ENCODE measurements at places on chromosomes 11 and 22. TPM values are rescaled to one million over a fixed set of nuclear protein-coding genes. Genes with fewer than 3 reads are reported as not detected.

OR6A2 gene
- total RNA-seq: 0.19 TPM

GLYAT gene
- total RNA-seq: not detected

MRGPRF gene
- 0.24 TPM for total RNA-seq

C11orf42 gene
- total RNA-seq: not detected

OR52I1 gene
- total RNA-seq: not detected

TMEM45B gene
- 0.35 TPM for total RNA-seq

CNIH2 gene
- not detected for total RNA-seq

C11orf91 gene
- 2.0 TPM for total RNA-seq

CENPM gene
- total RNA-seq: 10.2 TPM

CCDC73 gene
- total RNA-seq: not detected

RRAS2 gene
- 103 TPM for total RNA-seq

CBLIF gene
- not detected for total RNA-seq

OPCML gene
- total RNA-seq: 0.19 TPM

GRCh38 chr11:62001450-62002191 is 34.2 kb upstream of the FTH1 start:
- DNase-seq: no peak

DNA sequence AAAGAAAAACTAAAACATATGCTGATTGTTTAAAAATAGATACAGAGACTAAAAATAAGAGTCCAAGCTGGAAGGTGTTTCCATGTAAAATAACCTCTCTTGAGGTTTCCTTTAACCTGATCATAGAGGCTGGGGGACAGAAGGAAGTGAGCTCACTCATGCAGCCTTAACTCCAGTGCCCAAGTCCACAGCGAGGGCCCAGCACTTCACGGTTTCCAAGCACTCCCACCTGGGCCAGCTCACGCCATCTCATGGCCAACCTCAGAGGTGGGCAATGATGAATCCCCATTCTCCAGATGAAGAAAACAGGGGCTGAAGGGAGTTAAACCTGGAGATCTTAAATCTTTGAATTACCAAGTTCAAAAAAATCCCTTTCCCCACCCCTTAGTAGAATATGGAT is 14.9 kb upstream of the TFIP11 start:
- DNase-seq: no peak

DNA sequence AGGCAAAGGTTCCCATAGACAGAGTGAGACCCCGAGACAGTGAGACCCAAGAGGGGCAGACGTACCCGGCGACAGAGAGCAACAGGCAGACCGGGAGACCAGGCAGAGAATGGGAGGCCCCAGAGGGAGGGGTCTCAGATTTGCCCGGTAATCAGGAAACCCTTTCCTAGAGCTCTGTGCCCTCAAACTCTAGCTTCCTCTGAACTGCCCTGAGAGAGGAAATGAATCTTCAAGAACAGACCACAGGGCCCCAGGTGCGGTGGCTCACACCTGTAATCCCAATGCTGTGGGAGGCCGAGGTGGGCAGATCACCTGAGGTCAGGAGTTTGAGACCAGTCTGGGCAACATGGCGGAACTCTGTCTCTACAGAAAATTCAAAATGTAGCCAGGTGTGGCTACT is 47.7 kb downstream of the RPUSD4 start:
- no peak for DNase-seq

GRCh38 chr11:131423688-131424087 is 53.3 kb downstream of the NTM start:
- DNase-seq: no peak

- DNase-seq: no peak
These were observed 4.2 kb downstream of the SLC25A1 start for GRCh38 chr22:19174106-19175025.

DNA sequence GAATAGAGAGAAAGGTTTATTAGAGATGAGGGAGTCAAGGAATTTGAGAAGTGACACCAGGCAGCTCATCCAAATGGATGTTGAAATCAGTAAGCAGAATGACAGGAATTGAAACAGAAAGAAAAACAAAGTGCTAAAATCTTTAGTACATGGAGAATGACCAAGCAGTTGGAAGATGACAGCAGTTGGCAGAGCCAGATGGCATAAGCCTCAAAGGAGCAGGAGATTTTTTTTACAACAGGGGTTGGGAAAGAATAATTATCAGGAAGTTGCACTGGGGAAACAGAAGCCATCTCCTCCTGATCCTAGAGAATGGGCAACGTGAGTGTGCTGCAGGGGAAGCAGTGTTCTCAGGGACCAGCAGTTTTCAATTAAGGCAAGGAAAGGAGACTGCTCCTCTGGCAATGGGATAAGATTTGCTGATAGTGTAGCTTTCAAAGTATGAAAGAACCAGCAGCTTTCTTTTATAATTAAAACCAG is 28.9 kb downstream of the RAB39A start:
- no peak for DNase-seq

DNA sequence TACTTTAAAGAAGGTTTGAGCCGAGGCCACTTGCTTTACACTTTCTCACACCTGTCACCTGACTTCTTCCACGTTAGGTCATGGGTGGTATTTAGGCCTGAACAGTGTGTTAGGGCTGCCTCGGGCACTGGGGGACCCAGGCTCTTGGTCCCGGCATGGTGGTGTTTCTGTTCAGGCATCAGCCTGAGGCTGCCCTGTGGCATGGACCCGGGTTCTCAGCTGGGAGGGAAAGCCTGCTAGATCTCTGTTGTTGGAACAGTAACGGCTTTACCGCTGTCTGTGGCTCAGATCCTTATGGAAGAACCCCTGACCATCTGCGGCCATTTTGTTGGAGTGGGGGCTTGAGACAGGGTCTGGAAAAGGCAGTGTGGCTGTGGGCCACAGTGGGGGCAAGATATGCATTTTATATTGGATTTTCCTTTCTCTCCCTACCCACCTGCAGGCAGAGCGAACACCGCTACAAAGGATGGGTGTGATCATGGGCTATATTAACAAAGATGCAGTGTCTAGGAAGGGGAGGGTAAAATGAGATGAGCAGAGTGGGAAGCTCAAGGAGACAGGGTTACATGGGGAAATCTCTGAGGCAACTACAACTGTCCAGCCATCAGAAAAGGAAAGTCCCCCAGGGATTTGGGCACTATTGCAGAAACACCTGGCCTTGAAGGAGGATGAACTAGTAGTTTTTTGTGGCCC is 1.6 kb upstream of the KCNJ11 start:
- DNase-seq: no peak

DNA sequence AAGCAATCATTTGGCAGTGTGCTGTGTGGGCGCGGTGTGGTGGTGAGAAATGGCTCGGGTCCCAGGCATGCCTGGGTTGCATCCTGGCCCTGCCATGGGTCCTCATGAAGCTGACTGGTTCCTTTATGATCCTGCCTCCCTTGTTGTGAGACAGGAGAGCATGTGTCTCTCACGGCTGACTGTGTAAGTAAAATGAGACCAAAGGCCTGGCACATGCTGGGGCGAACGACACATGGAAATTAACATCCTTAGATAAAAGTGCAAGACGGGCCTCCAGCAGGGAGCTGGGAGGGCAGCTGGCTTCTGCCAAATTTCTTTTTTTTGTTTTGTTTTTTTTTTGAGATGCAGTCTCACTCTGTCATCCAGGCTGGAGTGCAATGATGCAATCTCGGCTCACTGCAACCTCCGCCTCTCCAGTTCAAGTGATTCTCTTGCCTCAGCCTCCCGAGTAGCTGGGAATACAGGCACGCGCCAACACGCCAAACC is 9.4 kb upstream of the FBLN1 start:
- no peak for DNase-seq

- no peak for DNase-seq
These were observed 438 bp downstream of the ZW10 start for GRCh38 chr11:113773092-113773415.

DNA sequence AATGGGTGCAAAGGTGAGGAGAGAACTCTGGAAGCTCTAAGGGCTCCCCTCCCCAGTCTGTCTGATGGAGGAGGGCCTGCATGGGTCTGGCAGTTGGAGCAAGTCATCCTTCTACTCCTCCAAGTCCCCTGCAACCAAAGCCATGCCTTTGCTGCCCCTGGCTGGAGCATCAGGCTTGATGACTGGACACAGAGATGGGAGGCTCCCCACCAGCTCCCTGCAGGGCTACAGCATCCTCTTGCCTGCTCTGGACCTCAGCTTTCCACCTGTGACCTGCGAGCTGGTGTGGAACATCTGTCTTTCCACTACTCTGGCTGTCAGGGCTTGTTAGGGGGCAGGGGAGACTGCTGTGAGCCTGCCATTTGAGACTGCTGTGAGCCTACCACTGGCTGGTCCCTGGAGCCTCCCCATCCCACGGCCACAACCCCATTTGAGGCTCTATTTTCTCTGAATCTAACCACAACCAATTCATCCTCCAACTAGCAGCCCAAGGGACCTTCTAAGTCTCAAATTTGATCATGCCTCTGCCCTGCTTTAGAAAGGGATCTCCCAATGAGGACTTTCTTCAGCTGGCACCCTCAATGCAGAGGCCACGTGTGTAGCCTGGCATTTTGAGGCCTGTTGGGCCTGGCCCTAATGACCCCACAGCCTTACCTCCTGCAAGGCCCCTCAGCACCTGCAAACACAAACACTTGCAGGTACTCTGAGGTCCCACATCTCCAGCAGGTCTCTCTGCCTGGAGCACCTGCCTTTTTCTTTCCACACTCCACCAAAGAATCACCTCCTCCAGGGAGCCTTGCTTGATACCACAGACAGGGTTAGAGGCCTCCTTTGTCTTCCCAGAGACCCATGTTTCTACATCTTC is 9.9 kb downstream of the P2RY6 start:
- DNase-seq: no peak

GRCh38 chr11:655036-655726 is 18.1 kb downstream of the DRD4 start:
- no peak for DNase-seq

- DNase-seq: no peak
These were observed 73.6 kb downstream of the DSCAML1 start for GRCh38 chr11:117723277-117724024.

DNA sequence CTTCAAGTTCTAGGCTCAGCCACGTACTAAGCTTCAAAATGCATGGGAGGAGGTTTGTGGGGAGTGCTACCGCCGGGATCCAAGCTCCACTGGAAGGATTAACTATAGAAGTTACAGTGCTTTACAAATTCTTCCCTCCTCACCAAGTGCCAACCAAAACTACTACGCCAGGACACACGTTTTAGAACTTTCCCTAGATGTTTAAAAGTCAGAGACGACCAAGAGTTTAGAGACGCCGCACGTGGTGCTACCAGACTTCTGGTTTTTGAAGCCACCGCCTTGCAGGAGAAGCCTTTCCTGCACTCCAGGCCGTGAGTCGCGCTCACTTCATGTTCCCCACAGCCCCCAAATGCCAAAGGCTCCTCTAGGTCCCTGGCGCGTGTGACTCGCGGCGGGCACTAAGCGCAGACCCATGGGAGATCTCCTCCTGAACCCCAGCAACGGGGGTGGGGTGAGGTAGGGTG is 734 bp downstream of the SNU13 start:
- DNase-seq: no peak

DNA sequence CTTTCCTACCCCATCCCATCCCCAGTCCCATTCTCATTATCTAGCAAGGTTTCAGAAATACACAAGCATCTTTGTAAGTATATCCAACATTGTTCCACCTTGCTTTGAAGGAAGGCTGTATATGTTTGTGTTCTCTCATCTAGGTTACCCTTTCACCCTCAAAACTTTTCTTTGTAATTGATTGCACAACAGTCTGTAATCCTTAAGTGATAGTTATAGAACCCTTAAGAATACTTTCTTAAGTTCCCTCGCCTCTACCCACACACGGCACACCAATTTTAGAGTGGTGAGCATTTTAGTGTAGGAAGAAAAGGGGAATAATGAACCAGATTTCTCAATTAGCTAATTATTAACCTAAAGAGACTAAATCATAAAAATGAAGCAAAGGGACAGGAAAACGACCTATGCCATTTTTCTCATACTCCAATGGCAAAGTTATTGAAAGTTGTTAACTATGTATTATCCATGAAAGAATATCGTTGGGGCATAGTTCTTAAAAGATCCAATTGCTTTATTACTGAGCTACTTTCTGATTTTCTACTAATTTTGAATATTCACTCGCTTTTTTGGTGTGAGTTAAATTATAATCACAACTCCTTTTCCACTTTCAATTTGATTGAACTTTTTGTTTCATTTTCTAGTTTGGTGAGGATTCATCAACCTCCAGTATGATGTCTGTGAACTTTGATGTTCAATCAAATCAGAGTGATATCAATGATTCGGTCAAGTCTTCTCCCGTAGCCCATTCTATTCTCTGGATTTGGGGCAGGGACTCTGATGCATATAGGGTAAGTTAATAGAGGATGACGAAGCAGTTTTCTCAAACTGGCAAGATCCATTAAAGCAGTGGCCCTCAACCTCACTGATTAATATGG is 44.9 kb downstream of the TTC17 start:
- DNase-seq: no peak

GRCh38 chr11:131371791-131372104 is 1.3 kb downstream of the NTM start:
- no peak for DNase-seq

- no peak for DNase-seq
These were observed 1.1 kb upstream of the PHLDB1 start for GRCh38 chr11:118606157-118606843.

DNA sequence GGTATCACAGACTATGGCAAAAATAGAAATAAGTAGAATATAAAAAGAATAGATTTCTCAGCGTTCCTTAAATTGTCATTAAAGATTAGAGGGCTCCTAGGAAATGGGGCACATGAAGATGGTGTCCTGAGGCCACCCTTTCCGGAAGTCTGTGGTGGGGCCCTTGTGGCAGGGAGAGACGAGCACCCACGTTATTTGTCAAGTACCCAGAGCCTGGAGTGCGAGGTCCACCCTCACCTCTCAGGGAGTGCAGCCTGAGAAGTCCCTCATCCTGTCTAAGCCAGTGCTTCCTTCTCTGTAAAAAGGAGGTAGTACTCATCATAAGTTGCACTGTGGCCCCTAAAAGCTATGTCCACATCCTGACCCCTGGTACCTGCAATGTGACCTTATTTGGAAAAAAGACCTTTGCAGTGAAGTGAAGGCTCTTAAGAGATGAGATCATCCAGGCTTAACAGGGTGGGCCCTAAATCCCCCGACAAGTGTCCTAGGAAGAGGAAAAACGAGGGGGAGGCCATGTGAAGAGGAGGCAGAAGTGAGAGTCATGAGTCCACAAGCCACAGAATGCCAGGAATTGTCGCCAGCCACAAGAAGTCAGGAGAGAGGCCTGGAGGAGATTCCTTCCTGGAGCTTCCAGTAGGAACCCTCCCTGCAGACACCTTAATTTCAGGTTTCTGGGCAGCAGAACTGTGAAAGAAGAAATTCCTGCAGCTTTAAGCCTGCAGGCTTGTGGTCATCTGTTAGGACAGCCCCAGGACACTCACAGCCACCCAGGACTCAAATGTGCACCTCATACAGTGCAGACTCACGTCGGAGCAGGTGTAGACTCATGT is 76.8 kb upstream of the CCND1 start:
- DNase-seq: no peak

- no peak for DNase-seq
These were observed 82.8 kb upstream of the PTH start for GRCh38 chr11:13578514-13579140.
